ENCODE measurements at places on chromosomes 16 and 17.

- DNase-seq = no peak
Observed at GRCh38 chr17:18860161-18860972, 2.4 kb downstream of the PRPSAP2 start.

DNA sequence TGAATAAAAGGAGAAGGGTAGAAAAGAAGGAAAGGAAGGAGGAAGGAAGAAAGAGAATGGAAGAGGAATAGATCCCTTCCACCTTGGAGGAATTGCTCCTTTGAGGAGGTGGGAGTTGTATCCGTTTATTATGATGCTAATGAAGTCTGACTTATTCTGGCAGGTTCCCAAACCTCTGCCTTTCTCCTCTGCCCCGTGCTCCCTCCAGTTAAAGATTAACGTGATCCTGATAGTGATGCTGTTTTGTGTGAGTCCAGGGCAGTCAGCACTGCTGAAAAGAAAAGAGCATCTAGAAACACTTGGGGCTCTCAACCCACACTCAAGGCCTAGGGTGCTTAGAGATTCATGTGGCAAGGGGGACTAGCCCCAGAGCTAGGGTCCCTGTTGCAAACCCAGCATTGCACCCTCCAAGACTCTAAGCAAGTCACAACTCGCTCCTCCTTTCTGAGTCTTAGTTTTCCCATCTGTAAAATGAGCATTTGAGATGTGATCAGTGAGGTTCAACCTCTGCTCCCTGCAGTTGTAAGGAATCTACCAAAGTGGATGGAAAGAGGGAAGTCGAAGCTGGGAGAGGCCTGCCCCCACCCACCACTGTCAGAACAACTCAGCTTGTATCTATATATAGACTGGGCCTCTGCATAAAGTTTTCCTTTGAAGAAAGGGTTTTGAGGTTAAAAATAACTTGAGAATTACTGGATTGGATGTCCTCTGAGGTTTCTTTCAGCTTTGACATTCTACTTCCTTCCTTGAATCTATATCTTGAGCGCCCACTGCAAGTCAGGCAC, 46.9 kb upstream of the TMEM132E start:
- no peak for DNase-seq

- no peak for DNase-seq
Observed at GRCh38 chr17:17664064-17664452, 17.2 kb upstream of the RAI1 start.

DNA sequence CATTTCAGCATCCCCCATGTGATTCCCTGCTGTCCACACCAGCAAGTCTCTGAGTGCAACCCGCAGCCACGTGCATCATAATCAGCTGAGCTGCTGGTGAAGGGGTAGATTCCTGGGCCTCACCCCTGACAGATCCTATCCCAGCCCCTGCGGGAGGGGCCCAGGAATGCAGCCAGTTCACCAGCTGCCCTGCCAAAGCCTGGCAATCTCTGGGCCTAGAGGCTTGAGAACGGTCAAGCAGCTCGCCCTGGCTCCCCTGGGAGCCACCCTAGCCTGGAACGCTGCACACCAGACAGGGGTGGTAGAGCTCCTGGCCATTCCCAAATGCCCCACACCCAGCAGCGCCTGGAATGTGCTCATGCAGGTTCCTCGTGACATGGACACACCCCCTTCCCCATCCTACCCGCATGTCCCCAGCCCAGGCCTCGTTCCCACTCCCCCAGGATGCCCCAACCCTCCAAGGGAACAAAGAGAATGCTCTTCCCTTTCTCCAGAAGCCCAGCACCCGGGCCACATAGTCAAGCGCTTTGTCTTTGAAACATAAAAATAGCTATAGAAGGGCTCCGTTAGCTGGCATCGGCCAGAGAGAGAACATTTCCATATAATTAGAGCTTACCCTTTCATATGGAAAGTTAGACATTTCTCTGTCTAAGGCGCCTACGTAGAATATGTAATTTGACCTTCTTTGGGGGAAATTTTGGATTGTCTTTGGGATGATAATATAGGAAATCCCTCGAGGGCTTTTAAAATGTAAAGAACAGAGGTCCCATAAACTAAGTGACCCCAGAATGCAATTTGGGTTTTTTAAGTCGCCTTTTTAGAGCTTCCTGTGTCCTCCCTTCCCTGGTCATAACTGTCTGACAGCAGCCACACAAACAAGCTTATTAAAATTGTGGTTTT, 3.4 kb downstream of the CEP295NL start:
- DNase-seq = no peak

DNA sequence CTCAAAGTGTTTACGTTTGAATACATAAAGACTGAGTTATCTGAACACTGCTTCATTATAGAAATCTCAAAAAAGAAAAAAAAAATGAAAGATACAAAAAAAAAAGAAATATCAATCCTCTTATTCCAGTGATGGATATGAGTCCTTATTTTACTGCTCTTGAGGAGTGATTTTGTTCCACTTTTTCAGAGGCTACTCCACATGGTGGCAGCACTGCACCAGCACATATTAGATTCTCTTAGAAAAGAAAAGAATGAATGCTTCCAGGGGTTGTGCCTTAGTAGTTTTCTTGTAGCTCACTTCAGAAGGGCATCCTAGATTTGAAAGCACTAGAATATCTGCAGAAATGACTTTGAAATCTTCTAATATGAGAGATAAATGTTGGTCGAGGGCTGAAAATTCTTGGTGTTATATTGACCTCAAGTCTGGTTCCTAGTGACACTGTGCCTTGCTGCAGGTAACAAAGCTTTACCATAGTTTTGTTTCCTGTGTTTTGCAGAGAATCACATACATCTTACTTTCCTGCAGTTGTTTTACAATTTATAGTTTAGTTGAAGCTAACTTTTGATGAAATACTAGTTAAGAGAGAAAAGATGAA, 25.9 kb downstream of the AP2B1 start:
- DNase-seq = no peak

GRCh38 chr17:8986295-8986694, 20.8 kb upstream of the PIK3R5 start:
- DNase-seq = no peak

DNA sequence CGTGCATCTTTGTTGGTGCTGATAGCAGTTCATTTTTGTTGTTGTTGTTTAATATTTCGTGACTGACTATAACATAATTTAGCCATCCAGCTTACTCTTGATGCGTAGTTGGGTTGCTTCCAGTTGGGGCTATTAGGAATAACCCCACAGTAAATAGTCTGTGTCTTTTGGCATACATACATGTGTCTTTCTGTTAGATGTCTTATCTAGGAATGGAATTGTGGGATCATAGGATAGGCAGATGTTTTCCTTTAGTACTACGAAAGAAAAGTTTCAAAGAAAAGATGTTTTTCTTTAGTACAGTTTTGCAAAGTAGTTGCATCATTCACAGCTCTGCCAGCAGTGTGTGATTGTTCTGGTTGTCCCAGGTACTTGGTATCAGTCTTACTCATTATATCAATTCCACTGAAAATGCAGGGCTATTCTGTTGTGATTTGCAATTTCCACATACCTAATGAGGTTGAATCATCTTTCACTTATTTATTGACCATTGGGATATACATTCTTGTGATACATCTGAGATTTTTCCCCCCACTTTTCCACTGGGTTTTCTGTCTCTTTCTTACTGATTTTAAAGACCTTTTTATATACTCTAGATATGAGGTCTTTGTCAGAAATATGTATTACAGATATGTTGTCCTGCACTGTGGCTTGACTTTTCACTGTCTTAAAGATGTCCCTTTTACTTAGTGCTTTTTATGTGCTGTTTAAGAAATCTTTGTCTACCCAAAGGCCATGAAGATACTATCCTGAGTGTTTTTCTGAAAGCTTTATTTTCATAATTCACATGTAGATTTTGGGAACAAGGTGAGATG, 173.3 kb downstream of the MRTFB start:
- no peak for DNase-seq

DNA sequence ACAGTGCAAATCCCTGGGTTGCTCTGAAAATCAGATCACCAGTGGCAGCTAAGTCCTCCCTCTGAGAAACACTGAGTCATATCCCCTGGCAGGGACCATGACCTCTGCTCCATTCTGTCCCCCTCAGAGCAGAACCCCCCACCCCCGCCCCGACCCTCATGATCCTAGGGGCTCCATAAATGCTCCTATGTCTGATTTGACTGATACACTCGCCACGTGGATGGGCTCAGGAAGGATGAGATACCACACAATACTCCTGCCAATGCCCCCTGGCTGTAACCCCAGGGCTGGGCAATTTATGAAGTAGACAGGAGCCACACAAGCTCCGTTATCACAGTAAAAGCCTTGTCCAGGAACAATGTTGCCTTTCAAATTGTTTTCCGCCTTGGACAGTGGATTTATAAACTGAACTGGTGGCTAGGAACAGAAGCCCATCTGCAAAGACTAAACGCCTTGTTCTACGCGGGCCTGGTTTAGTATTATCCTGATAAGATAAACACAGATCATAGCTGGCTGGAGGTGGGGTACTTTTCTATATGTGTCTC, 394.8 kb downstream of the SLC39A11 start:
- DNase-seq = no peak

DNA sequence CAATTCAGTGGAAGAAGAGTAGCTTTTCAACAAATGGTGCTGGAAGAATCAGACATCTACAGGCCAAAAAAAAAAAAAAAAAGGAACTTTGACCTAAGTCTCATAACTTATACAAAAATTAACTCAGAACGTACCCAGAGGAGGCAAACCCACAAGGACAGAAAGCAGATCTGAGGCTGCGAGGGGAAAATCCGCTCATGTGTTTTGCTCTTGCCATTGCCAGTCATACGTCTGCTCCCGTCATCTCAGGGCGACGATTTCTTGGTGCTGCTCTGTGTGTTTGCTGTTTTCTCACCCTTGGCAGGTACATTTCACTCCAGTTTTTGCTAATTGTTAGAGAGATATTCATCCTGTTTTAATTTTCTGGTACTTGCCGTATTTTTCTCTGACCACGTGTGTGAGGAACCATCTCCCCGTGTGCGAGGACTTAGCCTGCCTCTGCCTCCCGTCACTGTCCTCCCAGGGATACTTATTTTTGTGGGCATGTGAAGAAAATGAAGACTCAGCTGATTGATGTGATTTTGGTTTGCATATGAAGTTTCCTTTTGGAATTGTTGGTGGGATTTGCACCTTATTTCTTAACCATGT, 33.4 kb upstream of the ACSF3 start:
- no peak for DNase-seq

DNA sequence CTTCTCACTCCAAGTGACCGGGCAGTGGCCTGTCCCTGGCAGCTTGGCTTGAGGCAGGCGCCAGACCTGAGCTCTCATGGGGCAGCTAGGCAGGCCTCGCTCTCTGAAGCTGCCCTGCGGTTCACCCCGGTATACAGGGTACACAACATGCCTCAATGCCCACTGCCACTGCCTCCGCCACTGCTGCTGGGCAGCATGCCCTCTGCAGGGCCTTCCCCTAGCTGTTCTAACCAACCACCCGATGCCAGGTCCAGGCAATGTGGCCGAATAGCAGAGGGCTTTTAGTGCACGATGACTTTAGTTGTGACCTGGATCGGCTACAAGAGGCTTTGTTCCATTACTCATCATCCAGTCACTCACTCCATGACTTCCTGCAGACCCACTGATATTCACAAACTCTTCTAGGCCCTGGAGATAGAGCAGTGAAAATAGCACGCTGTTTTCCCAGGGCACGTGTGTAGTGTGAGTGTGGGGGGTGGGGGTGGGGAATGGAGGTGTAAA, 19.7 kb downstream of the CDC42EP4 start:
- no peak for DNase-seq

GRCh38 chr16:87202346-87202745, 114.8 kb downstream of the C16orf95 start:
- DNase-seq = no peak

- no peak for DNase-seq
Observed at GRCh38 chr17:68455901-68456338, 1.4 kb downstream of the WIPI1 start.

DNA sequence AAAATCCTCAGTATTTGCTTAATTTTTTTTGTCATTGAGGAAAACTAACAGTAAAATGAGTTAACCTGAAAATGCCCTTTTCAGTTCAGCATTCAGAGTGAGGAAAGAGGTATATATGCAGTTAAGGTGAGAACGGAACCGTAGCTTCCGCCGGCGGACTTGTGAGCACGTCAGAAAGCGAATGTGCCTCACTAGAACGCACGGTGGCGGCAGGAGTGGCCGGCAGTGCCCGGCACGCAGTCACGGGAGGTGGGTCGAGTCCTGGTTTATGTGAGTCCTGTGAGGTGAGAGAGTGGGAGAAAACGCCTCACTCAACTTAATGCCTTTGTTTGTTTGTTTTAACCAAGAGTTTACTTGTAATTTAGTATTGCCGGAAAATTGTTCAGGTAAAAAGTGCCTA, 6.1 kb downstream of the SEC14L1 start:
- no peak for DNase-seq

GRCh38 chr16:2058420-2058819, 10.6 kb downstream of the TSC2 start:
- peak; percentile 67 for DNase-seq

- no peak for DNase-seq
Observed at GRCh38 chr16:30972872-30973271, 12.1 kb upstream of the HSD3B7 start.

DNA sequence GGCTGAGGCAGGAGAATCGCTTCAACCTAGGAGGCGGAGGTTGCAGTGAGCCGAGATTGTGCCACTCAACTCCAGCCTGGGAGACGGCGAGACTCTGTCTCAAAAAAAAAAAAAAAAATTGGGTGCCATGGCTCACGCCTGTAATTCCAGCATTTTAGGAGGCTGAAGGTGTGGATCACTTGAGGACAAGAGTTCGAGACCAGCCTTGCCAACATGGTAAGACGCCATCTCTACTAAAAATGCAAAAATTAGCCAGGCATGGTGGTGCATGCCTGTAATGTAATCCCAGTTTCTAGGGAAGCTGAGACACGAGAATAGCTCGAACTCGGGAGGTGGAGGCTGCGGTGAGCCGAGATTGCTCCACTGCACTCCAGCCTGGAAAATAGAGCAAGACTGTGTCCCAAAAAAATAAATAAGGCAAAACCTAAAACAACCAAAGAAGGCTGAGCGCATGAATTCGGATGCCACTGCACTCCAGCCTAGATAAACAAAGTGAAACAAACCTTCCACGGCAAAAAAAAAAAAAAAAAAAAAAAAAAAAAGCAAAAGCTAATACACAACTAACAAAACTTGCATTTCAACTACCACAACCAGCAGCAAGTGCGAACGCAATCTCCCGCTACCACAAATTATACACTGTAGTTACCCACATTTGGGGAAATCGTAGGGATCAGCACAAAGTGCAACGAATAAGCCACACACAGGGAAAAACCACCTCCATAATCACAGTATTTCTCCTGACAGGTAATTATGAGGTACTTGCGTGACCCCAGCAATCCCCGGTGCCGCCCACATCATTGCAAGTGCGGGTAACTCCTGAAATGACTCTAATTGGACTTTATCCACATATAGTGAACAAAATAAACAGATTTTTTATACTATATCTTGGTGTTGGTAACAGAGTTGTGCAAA, 25.6 kb downstream of the TEX14 start:
- no peak for DNase-seq

All from right kidney (tissue), 9 donors.